ENCODE measurements at places on chromosomes 5 and 9.

- DNase-seq: no peak
Observed at GRCh38 chr5:91079037-91079436, 304.1 kb downstream of the ARRDC3 start.

- DNase-seq: peak; percentile 70
Observed at GRCh38 chr5:170338933-170339779, 41.6 kb upstream of the LCP2 start.

- DNase-seq: no peak
Observed at GRCh38 chr9:122236681-122237080, 7.9 kb upstream of the LHX6 start.

DNA sequence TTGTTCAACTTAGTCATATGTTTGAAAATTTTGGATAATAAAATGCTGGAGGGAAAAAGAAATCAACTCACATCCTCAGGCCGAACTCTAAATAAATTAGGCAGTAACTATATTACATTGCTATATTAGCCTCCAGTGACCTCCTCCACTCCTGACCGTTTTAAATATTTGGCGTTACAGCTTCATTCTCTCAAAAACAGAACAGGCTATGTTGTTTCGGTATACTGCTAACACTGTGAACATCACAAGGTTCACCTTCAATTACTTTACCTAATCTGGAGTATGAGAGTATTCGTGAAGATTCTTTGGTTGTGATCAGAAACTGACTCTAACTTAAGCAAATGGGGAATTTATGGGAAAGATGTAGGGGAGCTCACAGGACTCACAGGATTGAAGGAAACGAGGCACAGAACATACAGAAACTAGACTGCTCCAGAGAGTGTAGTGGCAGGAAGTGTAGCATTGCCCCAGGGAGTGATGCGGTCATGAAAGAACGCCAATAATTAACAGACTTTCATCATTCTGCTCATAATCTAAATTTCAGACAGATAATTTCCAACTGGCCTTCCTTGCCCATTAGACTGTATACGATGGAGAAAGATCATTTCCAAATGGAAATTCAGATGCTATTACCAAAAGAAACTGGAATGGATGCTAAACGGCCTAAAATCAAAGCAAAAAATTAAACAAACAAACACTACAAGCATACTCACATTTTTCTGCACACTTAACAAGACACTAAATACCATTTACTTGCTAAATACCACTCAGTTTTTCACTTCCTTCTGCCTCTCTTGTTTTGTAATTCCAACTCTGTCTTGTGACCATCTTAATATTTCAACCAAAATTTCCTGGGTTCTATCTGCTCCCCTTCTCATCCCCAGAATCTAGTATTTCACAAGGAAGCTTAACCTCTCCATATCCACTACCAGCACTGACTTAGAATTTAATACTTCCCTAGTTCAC is 110.1 kb upstream of the LPAR1 start:
- no peak for DNase-seq

DNA sequence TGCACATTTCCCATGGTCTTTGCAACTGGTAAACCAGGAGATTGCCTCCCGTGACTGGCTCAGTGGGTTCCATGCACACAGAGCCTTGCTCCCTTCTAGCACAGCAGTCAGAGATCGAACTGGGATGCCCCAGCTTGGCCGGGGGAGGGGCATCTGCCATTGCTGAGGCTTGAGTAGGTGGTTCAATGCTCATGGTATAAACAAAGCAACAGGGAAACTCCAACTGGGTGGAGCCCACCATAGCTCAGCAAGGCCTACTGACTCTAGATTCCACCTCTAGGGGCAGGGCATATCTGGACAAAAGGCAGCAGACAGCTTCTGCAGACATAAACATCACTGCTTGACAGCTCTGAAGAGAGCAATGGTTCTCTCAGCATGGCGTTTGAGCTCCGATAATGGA is 67.0 kb upstream of the PPP1R2B start:
- DNase-seq: no peak

DNA sequence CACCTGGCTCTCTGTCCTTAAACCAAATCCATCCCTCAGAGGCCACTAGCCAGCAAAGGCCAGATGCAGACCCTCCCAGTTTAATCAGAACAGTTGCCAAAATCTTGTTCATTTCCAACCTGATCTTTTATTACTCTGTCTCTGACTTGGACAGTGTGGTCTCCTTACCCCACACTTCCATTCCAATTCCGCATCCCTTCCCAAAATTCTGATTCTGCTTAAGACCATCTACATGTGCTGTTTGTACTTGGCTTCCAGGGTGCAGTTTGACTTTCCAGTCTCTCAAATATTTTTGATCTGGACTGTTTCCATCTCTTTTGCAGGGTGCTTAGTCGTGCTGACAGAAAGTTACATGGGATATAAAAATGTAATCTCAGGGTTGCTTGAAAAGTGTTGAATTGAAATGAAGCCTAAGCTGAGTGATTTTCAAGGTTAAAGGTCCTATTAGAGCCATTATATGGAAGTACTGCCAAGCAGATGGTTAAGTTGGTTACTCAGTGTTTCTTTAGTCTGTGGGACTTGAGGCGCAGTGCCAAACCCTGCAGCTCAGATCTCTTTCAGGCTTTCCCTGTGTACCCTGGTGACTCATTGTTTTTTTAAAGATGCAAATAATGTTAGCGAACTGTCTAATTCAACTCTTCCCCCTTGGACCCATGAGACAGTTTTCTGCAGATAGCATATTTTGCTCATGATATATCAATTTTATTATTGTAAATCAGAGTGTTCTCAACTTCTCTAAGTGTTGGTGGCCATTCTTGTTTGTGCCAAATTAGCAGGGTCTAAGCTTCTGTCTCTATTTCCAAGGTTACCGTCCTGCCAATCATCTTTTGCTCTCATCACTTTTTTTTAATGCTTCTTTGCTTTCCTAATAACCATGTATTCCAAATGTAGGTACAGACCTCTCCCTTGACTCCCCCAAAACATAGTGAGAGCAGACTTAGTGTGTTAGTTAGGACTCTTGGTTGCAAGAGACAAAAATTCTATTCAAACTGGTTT is 18.2 kb upstream of the DCP2 start:
- peak; percentile 6 for DNase-seq

GRCh38 chr5:74516211-74516636 is 124.3 kb downstream of the ENC1 start:
- DNase-seq: no peak

GRCh38 chr5:353612-354580 is 32.4 kb downstream of the AHRR start:
- no peak for DNase-seq

DNA sequence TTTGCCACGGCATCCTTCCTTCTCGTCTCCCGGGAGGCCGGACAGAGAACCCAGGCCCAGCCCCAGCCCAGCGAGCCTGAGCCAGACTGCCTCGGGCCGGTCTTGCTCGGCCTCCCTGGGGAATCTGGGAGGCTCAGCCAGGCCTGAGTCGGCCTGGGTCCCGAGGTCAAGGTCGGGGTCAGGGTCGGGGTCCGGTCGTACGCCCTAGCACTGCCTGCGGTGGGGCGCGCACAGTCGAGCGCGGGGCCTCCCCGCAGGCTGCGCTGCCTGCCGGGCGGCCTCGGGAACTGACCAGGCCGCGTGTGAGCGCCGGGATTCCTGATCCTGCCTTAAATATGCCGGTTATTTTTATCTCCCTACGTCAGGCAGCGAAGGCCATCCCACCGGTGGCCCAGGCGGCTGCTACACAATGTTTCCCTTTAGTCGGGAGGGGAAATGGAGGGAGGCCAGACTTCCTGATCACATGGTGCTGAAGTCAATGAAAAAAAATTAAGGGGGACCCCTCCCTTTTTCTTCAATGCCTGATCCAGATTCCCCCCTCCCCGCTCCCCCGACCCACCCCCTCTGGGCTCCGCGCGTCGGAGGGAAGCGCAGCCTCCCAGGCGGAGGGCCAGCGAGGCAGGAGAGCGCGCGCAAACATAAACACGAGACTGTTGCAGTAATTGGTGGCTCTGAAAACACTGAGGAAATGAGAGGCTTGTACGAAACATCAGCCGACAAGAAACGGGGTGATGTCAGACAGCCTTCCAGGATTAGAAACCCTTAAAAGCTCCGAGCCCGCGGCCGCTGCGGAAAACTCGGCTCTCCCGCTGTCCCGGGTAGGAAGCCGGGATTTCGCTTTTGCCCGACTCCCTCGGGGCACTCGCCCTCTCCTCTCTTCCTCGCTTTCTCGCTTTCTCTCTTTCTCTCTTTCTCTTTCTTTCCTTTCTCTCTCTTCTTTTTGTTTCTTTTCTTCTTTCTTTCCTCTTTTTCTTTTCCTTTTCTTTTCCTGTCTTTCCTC is 148.2 kb upstream of the KLF4 start:
- no peak for DNase-seq

DNA sequence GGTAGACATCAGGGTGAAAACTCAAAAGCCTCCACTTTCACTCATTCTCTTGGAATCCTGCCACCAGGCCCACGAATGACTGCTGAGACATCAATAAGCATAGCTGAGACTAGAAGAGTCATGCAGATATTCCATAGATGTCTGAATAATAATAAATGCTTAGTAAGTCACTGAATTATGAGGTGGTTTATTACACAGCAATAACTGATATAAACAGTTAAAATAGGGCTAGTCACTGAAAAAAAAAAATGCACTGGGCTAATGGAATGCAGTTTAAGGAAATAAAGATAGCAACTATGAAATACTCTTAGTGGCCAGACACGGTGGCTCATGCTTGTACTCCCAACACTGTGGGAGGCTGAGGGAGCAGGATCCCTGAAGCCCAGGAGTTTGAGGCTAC is 262.8 kb upstream of the CDH6 start:
- no peak for DNase-seq

- DNase-seq: peak; percentile 14
Observed at GRCh38 chr5:35902046-35902672, 36.3 kb downstream of the CAPSL start.

DNA sequence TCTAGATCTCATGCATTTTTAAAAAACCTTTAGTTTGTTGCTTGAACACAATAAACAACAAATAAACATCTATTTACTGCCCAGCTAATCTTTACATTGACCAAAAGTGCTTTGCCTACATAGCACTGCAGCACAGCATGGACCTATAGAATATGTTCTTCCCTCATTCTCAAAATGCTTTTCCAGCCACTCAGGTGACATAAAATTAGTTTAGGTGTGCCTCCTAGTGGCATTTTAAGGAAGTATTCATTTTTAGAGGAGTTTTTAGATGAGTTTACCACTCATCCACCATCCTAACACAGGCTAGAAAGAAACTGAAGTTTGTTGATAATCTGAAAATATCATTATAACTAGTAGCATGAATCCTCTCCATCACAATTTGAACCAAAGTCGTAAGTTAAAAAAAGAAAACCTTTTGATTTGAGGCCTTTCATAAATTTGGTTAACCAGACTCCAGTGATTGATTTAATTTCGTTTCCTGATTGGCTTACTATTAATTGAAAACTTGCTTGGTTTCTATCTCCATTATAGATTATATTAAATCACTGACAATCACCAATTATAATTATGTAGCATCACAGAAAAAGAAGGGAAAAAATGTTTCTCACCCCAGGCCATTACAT is 12.6 kb downstream of the PLGRKT start:
- no peak for DNase-seq

DNA sequence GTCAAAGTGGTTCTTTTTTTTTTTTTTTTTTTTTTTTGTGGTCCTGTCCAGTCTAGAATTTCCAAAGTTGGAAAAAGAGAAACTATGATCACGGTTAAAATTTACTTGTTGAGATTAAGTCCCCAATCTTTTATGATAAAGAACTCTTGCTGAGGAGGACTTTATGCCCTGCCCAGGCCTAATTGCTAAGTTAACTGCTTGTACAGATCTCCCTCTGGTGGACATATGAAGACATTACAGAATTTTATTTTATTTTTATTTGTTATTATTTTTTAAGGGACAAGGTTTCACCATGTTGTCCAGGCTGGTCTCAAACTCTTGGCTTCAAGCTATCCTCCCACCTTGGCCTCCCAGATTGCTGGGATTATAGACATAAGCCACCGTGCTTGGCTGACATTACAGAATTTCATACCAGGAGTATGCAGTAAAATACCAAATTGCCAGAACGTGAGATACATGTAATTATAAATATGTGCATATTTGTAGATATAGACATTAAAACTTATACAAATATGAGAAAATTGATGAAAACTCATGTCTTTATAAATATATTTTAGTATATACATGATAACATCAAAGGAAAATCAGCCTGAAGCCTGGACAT is 91.2 kb downstream of the RFK start:
- no peak for DNase-seq

DNA sequence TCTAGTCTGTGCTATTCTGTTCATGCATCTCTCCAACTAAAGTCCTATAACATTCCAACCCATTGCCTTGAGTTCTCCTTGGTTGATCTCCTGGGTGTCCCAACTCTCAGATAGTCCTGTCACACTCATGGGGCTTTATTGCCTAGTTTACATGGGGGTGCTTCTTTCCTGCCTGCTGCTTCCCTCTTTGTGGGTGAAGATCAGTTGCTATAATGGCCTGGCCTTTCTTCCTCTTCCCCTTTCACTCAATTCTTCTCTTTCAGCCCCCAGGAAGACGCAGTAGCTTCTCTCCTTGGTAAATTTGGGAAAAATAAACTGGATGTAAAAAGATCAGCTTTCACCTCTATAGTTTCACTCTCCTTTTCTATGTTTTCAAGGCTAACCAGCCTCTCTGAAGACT is 66.5 kb downstream of the PTCD2 start:
- DNase-seq: no peak

- no peak for DNase-seq
Observed at GRCh38 chr9:134377976-134378375, 51.7 kb downstream of the RXRA start.

DNA sequence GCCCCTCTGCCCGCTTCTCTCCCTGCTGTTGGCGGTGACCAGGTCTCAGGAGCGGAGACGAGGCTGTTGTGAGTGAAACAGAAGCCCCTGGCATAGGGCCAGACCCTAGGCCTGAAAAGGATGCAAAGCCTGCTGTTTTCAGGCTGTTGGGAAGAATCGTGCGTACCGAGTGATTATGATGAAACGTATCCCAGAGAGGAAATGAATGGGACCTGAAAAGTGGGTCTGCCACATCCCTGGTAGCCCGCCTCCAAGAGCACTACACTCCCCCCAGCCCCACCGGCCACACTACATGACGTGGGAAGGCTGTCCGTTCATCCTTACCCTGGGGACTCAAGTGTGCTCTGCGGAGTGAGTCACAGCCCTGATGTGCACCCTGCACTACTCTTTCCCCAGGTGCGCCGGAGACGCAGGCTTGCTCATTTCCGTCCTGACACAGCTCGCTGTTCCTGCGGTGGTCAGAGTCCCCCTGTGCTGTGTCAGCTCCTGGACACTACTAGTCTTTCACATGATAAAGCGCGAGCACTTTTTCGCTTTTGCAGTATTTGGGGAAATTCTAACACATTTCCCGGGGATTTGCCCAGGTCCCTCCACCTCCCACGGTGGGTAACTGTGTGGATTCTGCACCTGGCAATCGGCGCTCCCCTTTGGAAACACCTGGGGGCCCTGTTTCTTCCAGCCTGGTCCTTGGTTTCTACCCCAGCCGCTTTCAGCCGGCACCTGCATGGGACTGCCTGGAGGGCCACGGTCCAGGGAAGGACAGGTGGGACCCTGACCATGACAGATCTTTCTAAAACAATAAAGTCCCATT is 91.5 kb downstream of the ANKRD33B start:
- no peak for DNase-seq

GRCh38 chr5:123398058-123398733 is 25.0 kb downstream of the CEP120 start:
- DNase-seq: no peak
